Smooth muscle cell of the pulmonary artery (primary cell): ENCODE measurements at places on chromosomes 16 and 17. TPM values are rescaled to one million over a fixed set of nuclear protein-coding genes. Genes with fewer than 3 reads are reported as not detected.

SCNN1B gene
- not detected in 2 replicates for total RNA-seq

GPRC5C gene
- 13.8 and 15.0 TPM in 2 replicates for total RNA-seq

COG7 gene
- 22.8 and 23.6 TPM in 2 replicates for total RNA-seq

CTRB2 gene
- total RNA-seq = not detected in 2 replicates

ALOX15 gene
- 0.03 TPM in 1 of 2 replicates, not detected in the other for total RNA-seq

LONP2 gene
- 77.1 and 87.8 TPM in 2 replicates for total RNA-seq

SNAI3 gene
- total RNA-seq = 0.23 TPM in 1 of 2 replicates, not detected in the other
